LHCN-M2 (cell line): ENCODE measurements at places on chromosomes 6 and 20. TPM values are rescaled to one million over a fixed set of nuclear protein-coding genes. Genes with fewer than 3 reads are reported as not detected.
A peak's percentile ranks its signal among the peaks of the same experiment; 100 is the strongest.

The CRISP3 gene
- total RNA-seq: not detected in 2 replicates

The NRSN1 gene
- total RNA-seq: not detected in 2 replicates

The GSTA3 gene
- total RNA-seq: not detected in 2 replicates

The LIN28B gene
- not detected in 2 replicates for total RNA-seq

GRCh38 chr6:117907601-117908245, 659 bp downstream of the SLC35F1 start:
- DNase-seq: no peak

GRCh38 chr6:101178748-101179147, 214.8 kb upstream of the GRIK2 start:
- no peak for DNase-seq

- DNase-seq: no peak
These were observed 425.1 kb downstream of the FOXA2 start for GRCh38 chr20:22159276-22159675.

DNA sequence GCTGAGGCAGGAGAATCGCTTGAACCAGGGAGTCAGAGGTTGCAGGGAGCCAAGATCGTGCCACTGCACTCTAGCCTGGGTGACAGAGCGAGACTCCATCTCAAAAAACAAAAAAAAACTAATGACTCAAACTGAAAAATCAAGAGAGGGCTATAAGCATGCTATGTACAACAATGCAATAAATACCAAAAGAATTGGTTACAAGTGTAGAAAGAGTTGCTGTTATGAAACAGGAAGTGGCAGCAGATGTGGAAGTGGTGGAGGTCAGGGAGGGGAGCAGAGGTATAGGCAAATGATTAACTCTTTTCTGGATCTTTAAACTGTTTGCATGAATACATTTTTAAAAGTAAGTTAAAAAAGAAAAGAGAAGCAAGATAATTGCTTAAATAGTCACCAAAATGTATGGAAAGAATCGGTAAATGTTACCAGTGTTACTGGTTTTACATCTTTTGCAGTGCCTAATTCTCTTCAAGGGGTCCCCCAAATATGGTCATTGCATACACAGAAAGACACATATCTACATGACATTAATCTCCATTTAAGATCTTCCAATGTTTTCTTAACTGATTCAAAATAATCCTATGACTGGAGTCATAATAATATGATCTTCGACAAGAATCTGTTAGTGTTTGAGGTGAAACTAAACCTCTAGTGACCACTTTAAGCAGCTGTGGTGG, 15.0 kb downstream of the CALHM6 start:
- DNase-seq: peak; percentile 17

- DNase-seq: no peak
These were observed 946.8 kb downstream of the GRIK2 start for GRCh38 chr6:102340311-102340710.

- no peak for DNase-seq
These were observed 27.9 kb downstream of the AFG1L start for GRCh38 chr6:108322728-108323127.

- DNase-seq: no peak
These were observed 123.5 kb downstream of the ADGRB3 start for GRCh38 chr6:68758559-68758958.

- no peak for DNase-seq
These were observed at the start of gene OPRM1 for GRCh38 chr6:154039231-154039842. TSS of gene OPRM1 (plus strand) at chr6:154039240. CDS start at chr6:154039545, 305 bp downstream.

DNA sequence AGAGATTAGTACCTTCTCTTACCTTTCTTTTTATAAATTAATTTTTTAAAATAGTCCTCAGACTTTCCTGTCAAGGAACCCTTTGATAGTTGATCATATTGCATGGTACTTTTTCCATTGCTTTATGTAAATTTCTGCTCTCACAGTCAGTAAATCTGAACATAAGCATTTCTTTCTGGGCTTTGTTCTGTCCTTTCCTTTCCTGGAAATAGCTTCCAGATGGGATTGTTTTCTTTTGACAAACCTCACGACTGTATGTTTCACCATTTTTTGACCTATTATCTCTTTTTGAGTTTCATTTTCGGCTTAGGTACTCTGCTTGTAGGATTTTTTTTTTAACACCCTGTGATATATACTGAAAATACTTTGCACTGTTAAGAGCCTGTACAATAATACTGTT, 32.6 kb downstream of the UTRN start:
- DNase-seq: no peak

DNA sequence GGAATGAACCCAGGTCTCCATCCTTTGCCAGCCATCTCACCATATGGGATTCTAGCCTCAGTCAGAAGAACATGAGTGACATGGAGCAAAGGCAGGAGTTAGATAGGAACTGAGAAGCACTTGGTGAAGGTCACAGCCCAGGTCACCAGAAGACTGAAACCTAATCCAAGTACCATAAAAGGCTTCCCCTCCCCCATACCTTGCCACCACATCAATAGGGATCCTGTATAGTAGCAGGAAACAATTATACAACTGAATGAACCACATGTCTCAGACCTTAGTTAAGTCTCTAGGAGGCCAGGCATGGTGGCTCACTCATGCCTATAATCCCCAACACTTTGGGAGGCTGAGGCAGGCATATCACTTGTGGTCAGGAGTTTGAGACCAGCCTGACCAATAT, 49.6 kb downstream of the KIZ start:
- DNase-seq: no peak

- DNase-seq: no peak
These were observed 4.1 kb upstream of the LBP start for GRCh38 chr20:38342216-38342615.

DNA sequence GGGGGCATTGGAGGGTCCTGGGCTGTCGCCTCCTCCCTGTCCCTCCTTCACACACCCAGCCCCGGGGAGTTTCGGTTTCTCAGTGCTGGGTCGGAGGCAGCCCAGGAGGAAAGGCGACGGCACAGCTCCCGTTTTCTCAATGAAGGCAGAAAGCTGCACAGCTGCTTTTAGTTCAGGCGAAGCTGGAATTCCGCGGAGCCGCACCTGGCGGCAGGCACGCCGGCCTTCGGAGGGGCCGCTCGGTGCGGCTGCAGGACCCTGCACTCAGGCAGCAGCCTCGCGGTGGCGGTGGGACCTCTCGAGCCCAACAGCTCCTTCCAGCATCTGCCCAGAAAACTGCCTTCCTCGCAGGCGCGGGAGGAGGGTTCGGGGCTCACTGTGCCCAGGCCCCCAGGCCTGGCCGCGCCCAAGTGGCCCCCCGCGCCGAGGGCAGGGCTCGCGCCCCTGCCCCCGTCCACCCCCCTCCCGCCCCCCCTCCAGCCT, 4.6 kb downstream of the FOXQ1 start:
- no peak for DNase-seq

- no peak for DNase-seq
These were observed 72.9 kb upstream of the SLC22A16 start for GRCh38 chr6:110549277-110549676.
